Fibroblast of mammary gland (primary cell): ENCODE measurements at places on chromosomes 16 and 17.

DNA sequence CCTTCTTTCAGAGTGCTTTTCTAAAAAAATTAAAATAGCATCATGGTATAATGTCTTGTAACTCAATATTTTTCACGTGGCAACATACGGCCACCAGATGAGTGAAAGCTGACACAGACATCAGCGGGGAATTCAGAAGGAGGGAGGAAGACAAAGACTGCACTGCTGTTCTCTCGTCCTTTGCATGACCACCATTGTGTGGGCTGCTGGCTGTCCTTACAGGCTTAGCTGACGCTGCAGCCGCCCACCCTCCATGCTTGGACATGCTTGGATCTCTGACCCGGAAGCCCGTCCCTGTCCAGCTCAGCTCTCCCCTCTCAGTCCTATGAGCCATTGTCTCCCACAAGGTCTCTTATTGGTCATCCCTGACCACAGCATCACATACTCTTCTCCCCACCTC lies 11.4 kb upstream of the MLYCD start:
- peak; percentile 8 for DNase-seq

DNA sequence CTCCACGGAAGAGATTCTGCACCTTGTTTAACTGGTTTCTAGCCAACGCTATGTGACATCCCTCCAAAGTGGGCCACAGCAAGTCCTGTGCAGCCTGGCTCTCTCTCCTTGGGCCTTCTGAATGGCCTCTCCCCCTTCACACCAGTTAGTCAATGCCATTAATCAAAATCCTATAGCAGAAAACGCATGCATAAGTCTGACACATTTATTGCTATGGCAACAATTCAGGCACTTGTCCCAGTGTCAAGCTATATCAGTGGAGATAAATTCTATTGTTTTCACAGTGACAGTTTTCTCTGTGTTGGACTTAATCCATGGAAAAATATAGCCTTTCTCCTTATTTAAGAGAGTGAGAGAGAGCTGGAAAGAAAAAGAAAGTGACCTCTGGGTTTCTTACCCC lies 87.2 kb upstream of the TOX3 start:
- DNase-seq = no peak

DNA sequence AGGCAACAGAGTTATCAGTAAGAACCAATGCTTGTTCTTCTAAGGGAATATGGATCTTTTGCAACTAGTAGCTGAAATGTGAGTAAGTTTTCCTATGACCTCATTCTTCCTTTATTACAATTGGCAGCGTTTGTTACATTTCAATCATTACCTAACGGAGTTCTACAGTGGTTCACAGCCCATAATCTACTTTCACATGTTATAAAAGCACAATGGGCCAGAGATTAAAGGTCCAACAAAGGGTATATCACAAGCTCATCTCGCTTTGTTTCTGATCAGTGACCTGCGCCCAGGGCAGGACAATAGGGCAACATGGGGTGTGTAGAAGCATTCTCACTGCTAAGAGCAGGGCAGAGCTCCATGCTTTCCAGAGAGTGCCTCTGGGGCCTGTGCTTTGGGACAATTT lies 279.9 kb upstream of the DYNLRB2 start:
- DNase-seq = peak; percentile 20

DNA sequence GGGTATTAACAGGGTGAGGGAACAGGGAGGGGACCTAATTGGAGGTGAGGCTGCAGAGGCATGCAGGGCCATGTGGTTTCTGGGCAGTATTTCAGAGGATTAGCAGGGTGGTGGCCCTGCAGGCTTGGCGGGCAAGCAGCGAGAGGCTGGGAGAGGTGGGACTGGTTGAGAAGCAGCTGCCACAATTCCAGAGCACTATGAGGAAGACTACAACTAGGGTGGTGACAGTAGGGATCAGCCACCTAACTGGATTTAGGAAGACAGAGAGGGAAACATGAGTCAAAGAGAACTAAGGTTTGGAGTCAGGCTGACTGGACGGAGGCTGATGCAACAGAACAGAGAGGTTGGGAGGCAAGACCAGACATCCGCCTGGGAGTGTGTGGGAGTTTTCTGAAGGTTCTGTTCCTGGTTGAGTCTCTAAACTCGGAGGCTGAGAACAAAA lies 12.3 kb downstream of the ALOXE3 start:
- peak; percentile 56 for DNase-seq

- DNase-seq = no peak
Measured at GRCh38 chr17:37762666-37763065, 17.8 kb upstream of the HNF1B start.

- no peak for DNase-seq
Measured at GRCh38 chr17:43027091-43028032, 2.3 kb downstream of the RND2 start.

GRCh38 chr16:51532551-51532950 lies 381.5 kb upstream of the SALL1 start:
- no peak for DNase-seq

DNA sequence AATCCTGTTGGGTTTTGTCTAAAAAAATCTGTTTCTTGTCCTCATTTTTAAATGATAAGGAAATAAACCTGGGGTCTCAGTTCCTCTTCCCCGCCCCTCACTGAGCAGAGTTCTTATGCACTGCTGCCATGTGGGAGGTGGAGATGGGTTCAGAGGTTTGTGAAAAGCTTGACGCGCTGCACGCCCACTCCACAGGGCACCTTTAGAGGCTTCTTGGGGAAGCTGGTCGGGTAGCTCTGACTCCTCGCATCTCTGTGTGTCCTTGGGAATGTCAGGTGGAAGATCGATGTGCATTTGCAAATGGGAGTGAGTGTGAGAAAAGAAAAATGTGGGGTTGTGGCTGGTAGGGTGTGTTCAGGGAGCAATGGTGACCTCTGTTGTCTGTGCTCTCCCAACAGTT lies 4.7 kb upstream of the ZNHIT3 start:
- no peak for DNase-seq

DNA sequence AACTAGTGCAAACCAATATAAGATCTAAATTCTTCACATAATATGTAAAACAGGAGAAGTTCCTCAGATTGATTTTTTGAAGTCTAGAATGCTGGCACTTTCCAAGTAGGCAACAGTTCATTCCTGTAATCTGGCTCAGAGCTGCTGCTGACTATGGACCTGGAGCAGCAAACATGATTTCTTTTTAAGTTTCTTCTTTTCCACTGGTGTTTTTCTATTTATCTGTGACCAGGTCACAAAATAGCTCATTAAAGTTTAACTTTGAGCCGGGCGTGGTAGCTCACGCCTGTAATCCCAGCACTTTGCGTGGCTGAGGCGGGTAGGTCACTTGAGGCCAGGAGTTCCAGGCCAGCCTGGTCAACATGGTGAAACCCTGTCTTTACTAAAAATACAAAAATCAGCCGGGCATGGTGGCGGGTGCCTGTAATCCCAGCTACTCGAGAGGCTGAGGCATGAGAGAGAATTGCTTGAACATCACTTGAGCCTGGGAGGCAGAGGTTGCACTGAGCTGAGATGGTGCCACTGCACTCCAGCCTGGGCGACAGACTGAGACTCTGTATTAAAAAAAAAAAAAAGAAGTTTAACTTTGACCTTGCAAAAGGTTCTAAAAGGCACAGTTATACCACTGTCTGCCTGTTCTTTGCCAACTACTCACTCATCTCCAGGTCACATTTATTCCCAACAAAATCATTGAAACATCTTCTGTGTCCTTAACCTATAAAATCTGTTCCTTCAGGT lies 29.4 kb upstream of the SLC13A2 start:
- DNase-seq = no peak

GRCh38 chr16:56349711-56350161 lies 75.6 kb downstream of the AMFR start:
- no peak for DNase-seq

DNA sequence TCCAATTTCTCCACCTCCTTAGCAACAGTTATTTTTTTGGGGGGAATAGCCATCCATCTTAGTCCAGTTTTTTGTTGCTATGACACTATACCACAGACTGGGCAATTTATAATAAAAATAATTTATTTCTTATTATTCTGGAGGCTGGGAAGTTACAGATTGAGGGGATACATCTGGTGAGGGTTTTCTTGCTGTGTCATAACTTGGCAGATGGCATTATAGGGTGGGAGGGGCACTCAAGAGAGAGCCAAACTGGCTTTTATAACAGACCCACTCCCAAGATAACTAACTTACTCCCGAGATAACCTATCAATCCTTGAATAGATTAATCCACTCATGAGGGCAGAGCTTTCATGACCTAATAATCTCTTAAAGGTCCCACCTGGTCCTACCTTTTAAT lies 84.2 kb downstream of the ABCA8 start:
- DNase-seq = no peak

DNA sequence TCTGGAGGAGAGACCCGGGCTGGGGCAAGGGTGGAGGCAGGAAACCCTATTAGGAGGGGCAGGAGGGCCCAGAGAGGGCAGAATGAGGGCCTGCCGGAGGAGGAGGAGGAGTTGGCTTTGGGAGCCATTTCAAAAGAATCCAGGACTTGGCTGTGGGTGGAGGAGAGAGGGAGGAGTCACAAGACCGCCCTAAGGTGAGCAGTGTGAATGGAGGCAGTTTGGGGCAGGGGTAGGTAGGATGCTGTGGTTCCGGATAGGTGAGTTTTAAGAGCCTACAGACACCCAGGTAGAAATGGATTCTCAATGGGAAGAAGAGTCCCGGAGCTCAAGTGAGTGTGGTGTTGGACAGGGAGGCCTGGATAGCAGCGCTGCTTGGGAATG lies 80.3 kb downstream of the ARHGAP23 start:
- no peak for DNase-seq
